ENCODE measurements at places on chromosomes 3 and 15. TPM values are rescaled to one million over a fixed set of nuclear protein-coding genes. Genes with fewer than 3 reads are reported as not detected.

Gene SLC22A14
- not detected for total RNA-seq

Gene PRICKLE2
- 67.1 TPM for total RNA-seq

Gene CD200R1
- 5.0 TPM for total RNA-seq

Gene MCF2L2
- 0.99 TPM for total RNA-seq

Gene LPP
- total RNA-seq, result 1,773 TPM

Gene CLDN18
- not detected for total RNA-seq

Gene NR2E3
- not detected for total RNA-seq

Gene PYGO1
- 19.7 TPM for total RNA-seq

Gene EFCC1
- total RNA-seq, result 15.0 TPM

Gene C3orf49
- not detected for total RNA-seq

Gene ERICH6
- not detected for total RNA-seq

Gene MESP2
- not detected for total RNA-seq

Gene TRIM42
- total RNA-seq, result not detected

Gene GAP43
- 7.2 TPM for total RNA-seq

Gene LDHAL6B
- total RNA-seq, result not detected

Gene EFHB
- 2.9 TPM for total RNA-seq

Gene SMC4
- total RNA-seq, result 25.1 TPM

Gene CMTM8
- total RNA-seq, result 0.81 TPM

Gene TM6SF1
- 2.6 TPM for total RNA-seq

Gene ZIC4
- total RNA-seq, result not detected

Gene ATP13A5
- total RNA-seq, result not detected
